GM12892 (cell line): ENCODE measurements at places on chromosomes 5 and 9.

GRCh38 chr5:136037001-136037705, 8.4 kb downstream of the TGFBI start:
- no peak for DNase-seq

DNA sequence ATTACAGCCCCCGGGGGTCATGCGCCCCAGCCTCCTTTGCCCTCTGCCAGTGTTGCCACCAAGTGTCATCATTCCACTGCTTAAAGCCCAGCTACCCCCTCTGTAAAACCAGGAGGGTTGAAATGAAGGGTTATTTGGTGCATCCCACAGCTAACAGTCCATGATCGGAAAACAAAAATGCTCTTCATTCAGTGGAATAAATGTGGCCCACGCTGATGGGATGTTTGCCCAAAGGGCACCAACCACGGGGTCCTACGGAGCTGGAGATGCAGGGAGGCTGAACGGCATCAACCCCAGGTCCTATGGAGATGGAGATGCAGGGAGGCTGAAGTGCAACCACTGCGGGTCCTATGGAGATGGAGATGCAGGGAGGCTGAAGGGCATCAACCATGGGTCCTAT, 218.5 kb upstream of the IRX1 start:
- DNase-seq: no peak

GRCh38 chr5:121429761-121430160, 421.9 kb upstream of the FTMT start:
- no peak for DNase-seq

- DNase-seq: no peak
Observed at GRCh38 chr9:73565833-73566465, 414.3 kb downstream of the ANXA1 start.

- no peak for DNase-seq
Observed at GRCh38 chr5:96333391-96333790, 99.7 kb downstream of the PCSK1 start.

DNA sequence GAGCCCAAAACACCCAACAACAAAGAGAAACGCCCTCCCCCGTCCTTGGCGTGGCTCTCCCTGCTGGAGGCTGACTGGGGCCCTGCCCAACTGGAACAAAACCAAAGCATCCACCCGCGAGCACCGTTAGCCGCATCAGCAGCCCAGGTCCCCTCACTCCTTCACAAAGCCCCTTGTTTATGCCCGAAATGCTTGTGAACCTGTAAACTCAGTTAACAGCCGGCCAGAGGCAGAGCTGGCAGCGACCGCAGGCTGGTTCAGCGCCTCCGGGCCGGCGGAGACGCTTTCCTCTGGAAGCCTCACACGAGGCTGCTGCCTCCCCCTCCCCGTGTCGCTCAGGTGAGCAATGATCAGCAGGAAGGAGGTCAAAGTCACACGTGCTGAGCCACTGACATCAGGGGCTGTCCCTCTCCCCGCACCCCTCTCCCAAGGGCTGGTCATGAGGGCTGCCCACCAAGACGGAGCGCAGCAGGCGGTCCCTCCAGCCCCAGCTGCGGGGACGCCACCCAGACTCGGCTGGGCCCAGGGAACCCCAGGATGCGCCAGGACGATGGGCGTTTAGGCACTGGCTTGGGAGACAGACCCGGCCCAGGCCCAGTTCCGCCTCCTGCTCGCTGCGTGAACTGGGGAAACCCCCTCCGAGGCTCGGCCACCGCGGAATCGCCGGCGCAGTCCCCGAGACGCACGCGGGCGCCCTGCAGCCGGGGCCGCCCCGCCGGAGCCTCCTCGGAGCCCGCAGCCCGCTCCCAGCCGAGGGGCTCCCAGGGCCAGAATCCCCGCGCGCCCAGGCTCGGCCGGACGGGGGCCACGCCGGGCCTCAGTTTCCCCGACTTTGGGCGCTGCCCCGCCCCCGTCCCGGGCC, 563 bp downstream of the SNAPC4 start:
- peak; percentile 48 for DNase-seq

- DNase-seq: no peak
Observed at GRCh38 chr9:117936185-117937130, 232.3 kb downstream of the TLR4 start.
